Aorta (tissue), 5 donors: ENCODE measurements at places on chromosomes 7 and 10. TPM values are rescaled to one million over a fixed set of nuclear protein-coding genes. Genes with fewer than 3 reads are reported as not detected.

DNA sequence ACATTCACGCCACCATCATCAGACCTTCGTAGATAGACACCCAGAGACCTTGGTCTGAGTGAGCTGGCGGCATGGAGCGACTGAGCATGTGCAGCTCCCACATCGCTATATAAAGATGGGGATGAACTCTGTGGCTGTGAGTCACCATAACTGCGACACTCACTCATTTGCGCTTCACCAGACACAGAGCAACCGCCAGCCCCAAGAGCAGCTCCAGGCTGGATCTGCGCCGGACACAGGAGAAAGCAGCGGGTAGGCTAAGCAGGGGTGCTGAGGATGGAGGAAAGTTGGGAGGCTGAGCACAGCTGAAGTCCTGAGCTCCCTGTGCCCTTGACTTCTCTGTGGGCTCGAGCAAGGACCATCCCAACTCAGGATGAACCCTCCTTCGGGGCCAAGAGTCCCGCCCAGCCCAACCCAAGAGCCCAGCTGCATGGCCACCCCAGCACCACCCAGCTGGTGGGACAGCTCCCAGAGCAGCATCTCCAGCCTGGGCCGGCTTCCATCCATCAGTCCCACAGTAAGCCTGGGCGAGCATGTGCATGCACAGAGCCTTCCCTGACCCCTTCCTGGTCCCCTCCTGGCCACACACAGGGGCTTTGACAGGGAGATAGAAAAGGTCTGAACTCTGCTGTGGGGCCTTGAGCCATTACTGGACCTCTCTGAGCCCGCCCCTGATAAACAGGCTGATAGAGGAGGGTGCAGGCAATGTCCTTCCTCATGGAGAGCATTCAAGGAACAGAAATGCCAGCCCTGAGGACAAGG, at the start of gene OPN4:
TSS of gene OPN4 (plus strand) at position 137 of the 762 bp plus-strand sequence. CDS start at position 374, 237 bp downstream.
- H3K4me1 ChIP-seq: no peaks in the 10 kb centered on the region
- H3K27ac ChIP-seq: no peak within 1 kb of the TSS
- no peaks in the 10 kb centered on the region for H3K36me3 ChIP-seq
- H3K27me3 ChIP-seq: no peaks in the 10 kb centered on the region
- no peak within 1 kb of the TSS for H3K4me3 ChIP-seq
- DNase-seq: peak; percentile 52

- no peak overlapping the region for H3K4me3 ChIP-seq
- no peak overlapping the region for H3K27ac ChIP-seq
- no peaks in the 10 kb centered on the region for H3K27me3 ChIP-seq
- no peaks in the 10 kb centered on the region for H3K36me3 ChIP-seq
- H3K4me1 ChIP-seq: no peaks in the 10 kb centered on the region
Observed at GRCh38 chr7:7706556-7707172, 11.7 kb downstream of the RPA3 start.

DNA sequence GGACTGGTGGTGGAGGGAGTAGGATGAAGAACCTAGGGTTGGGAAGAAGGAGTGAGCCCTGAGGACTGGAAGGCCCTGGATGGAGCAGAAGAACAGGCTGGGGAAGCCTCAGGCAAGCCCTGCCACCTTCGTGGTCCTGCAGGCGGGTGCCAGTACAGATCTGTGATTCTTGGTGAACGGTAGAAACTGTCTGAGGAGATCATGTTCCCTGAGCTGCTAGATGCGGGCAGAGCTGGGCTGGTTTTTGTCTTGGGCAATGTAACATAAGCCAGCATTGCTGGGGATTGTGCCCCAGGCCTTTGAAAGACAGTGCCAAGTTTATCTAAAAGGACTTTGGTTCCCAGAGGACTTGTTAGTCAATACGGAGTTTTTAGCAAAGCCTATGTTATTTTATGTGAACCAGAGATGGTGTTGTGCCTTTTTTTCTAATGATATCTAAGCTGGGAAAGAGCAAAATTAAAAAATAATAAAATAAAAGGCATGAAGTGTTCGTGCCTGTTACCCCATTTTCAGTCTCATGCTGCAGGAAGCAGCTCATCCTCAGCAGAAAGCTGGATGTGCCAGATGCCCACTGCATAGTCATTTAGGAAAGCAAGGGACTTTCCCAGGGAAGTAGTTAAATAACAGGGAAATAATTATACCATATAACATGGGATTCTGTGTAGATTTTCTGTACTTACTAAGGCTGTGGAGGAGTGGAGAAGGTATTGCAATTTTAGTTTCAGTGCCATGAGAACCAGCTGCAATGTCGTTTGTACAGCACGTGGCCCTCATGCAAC, 24.4 kb upstream of the FIGNL1 start:
- no peak overlapping the region for H3K4me3 ChIP-seq
- H3K27ac ChIP-seq: no peak overlapping the region
- H3K27me3 ChIP-seq: no peaks in the 10 kb centered on the region
- no peaks in the 10 kb centered on the region for H3K36me3 ChIP-seq

- no peak for DNase-seq
- no peaks in the 10 kb centered on the region for H3K27me3 ChIP-seq
- H3K27ac ChIP-seq: no peak overlapping the region
- H3K4me3 ChIP-seq: no peak overlapping the region
Observed at GRCh38 chr7:24863626-24864025, 106.4 kb upstream of the GSDME start.

GRCh38 chr10:43942096-43942850, 293.6 kb upstream of the ZNF32 start:
- no peaks in the 10 kb centered on the region for H3K4me1 ChIP-seq
- H3K4me3 ChIP-seq: no peak overlapping the region
- H3K27ac ChIP-seq: no peak overlapping the region
- H3K27me3 ChIP-seq: no peaks in the 10 kb centered on the region
- H3K36me3 ChIP-seq: no peaks in the 10 kb centered on the region

- H3K36me3 ChIP-seq: no peaks in the 10 kb centered on the region
- H3K27ac ChIP-seq: no peak overlapping the region
- no peak for DNase-seq
- H3K27me3 ChIP-seq: no peaks in the 10 kb centered on the region
Observed at GRCh38 chr10:65123120-65123519, 1601.9 kb downstream of the REEP3 start.

DNA sequence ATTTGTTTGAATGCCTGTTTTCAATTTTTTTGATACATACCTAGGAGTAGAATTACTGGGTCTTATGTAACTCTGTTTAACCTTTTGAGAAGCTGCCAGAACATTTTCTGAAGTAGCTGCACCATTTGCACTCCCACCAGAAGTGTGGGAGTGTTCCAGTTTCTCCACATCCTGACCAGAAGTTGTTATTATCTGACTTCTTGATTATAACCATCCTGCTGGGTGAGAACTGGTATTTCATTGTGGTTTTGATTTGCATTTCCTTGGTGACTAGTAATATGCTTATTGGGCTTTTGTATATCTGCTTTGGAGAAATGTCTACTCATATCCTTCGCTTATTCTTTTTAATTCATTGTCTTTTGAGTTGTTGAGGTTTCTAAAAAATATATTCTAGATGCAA, 117.2 kb upstream of the GLCCI1 start:
- no peak for DNase-seq
- H3K36me3 ChIP-seq: no peaks in the 10 kb centered on the region
- no peak overlapping the region for H3K27ac ChIP-seq
- no peaks in the 10 kb centered on the region for H3K27me3 ChIP-seq
- no peaks in the 10 kb centered on the region for H3K4me1 ChIP-seq

DNA sequence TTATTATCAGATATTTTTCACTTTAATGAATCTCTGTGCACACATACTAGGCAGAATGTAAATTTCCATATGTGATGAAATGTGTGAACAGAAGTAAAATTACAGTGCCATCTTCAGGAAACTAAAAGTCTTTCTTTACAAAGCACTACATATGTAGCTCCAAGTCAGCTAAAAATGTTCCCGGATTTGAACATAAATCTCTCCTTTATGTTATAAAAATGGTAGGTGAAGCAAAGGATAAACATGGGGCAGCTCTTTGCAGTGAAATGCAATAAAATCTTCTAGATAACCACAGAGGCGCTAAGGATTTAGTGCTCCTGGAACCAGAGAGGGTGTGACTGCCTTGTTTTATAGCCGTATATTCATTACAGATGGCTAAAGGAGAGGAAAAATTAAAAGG, 104.9 kb upstream of the C7orf33 start:
- no peaks in the 10 kb centered on the region for H3K36me3 ChIP-seq
- no peak overlapping the region for H3K4me3 ChIP-seq
- H3K27ac ChIP-seq: no peak overlapping the region
- H3K4me1 ChIP-seq: no peaks in the 10 kb centered on the region
- H3K27me3 ChIP-seq: no peaks in the 10 kb centered on the region

DNA sequence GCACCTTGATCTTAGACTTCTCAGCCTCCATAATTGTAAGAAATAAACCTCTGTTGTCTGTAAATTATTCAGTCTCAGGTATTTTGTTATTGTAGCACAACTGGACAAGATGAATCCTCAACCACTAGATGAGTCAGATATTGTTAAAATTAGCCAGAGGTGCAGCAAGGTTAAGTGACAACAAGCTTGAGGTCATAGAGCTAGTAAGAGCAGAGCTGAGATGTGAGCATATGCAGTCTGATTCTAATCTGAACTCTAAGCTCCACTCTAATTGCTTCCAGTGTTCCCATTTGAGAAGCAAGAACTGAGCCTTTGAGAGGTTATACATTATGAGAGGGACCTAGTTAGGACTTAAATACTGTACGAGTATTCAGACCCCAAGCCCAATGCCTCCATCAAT, 93.1 kb downstream of the FZD1 start:
- H3K36me3 ChIP-seq: no peaks in the 10 kb centered on the region
- no peak overlapping the region for H3K4me3 ChIP-seq
- no peak for DNase-seq
- H3K27me3 ChIP-seq: no peaks in the 10 kb centered on the region

DNA sequence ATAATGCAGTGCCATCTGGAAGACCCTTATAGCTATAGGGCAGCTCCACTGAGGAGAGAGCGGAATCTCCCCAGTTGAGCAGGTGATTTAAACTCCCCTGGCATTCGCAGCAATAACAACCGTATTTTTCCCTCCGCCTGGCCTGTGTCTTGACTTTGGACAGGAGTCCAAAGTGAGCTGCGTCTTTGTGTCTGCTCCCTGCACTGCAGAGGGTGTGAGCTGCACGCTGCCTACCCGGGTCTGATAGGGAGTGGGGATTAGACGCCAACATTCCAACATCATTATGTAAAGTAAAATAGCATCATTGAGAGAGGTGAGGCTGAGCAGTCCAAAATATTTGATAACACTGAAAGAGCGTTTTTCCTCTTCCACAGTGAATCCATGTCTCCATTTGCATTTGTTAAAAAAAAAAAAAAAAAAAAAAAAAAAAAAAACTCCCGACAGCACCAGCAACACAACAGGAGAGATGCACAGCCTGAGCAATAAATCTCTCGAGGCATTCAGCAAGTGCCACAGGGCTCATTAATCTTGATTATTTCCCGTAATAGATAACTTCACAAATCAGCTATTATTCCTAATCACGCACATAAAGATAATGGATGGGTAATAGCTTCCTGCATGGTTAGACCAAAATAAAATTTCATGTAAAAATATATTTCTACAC, 68.6 kb downstream of the CELF2 start:
- H3K27me3 ChIP-seq: no peaks in the 10 kb centered on the region
- H3K27ac ChIP-seq: no peak overlapping the region
- H3K4me3 ChIP-seq: no peak overlapping the region

DNA sequence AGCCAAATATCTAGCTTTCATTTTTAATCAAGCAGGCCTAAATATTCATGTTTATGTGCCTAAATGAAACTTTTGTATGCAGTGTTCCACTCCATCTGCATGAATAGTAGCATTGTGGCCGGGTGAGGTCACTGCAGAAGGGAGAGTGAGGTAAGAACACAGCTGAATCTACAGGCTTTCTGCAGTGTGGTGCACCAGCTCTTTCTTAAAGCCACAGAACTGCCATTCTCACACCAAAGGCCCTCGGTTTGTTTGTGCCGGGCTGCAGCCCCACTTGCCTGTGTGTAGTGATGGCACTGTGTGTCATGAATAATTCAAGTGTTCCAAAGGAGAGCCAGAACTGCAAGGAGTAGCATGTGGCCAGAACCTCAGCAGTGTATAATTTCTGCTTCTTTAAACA, 204.1 kb downstream of the TRIL start:
- H3K36me3 ChIP-seq: no peaks in the 10 kb centered on the region
- no peak overlapping the region for H3K27ac ChIP-seq
- H3K4me3 ChIP-seq: no peak overlapping the region
- DNase-seq: no peak
- peaks cover 4% of the 10 kb centered on the region for H3K4me1 ChIP-seq

GRCh38 chr10:50885097-50885859, at the start of gene A1CF:
A1CF (minus strand) TSS chr10:50885627; CDS start chr10:50859940, 25,687 bp downstream.
- H3K27ac ChIP-seq: no peak within 1 kb of the TSS
- H3K27me3 ChIP-seq: no peaks in the 10 kb centered on the region
- no peak within 1 kb of the TSS for H3K4me3 ChIP-seq
- H3K4me1 ChIP-seq: no peaks in the 10 kb centered on the region
- no peak for DNase-seq

DNA sequence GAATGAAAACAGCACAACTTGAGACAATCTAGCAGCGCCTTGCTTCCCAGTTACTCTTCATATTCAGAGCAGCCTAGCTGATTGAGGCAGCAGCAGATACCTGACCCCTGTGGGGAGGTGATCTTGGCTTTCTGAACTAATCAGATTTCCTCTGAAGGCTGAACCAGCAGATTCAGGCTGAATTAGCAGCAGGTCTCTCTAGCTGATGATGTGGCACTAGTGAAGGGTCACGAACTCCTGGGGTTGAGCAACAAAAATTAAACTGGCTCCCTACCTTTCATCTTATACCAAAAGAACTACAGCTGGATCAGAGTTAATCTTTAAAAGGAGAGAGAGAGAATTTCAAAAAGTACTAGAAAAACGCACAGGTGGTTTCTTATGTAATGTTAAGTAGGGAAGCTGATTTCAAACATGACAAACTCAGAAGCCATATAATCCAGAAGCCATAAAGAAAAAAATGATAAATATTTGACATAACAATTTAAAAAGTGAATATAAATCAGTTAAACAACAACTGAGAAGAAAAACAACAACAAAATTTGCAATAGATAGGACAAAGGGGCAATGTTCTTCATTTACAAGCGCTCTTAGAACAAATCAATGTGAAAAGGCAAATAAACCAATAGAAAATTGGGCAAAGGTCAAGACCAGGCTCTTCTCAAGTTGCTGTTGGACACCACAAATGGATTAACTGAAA, 13.5 kb downstream of the SLC25A13 start:
- peaks cover 5% of the 10 kb centered on the region for H3K4me1 ChIP-seq
- H3K36me3 ChIP-seq: peaks cover 1% of the 10 kb centered on the region
- H3K27ac ChIP-seq: no peak overlapping the region
- no peak overlapping the region for H3K4me3 ChIP-seq
- no peak for DNase-seq

- H3K4me3 ChIP-seq: no peak overlapping the region
- H3K4me1 ChIP-seq: no peaks in the 10 kb centered on the region
- no peaks in the 10 kb centered on the region for H3K36me3 ChIP-seq
- H3K27me3 ChIP-seq: no peaks in the 10 kb centered on the region
- H3K27ac ChIP-seq: no peak overlapping the region
- no peak for DNase-seq
Observed at GRCh38 chr7:84389242-84389641, 194.7 kb upstream of the SEMA3A start.

- H3K27ac ChIP-seq: no peak overlapping the region
- no peak for DNase-seq
- H3K4me3 ChIP-seq: no peak overlapping the region
- H3K36me3 ChIP-seq: no peaks in the 10 kb centered on the region
- no peaks in the 10 kb centered on the region for H3K27me3 ChIP-seq
Observed at GRCh38 chr10:4748491-4749270, 77.3 kb upstream of the AKR1E2 start.

SRRM3 gene
- 7.4 TPM for polyA plus RNA-seq

DMBT1 gene
- 4.9 TPM for polyA plus RNA-seq

RET gene
- polyA plus RNA-seq: not detected

ZNF680 gene
- polyA plus RNA-seq: 2.8 TPM

CALN1 gene
- polyA plus RNA-seq: not detected

CAV1 gene
- 229 TPM for polyA plus RNA-seq

RAMP3 gene
- polyA plus RNA-seq: 14.7 TPM

LOXL4 gene
- 3.9 TPM for polyA plus RNA-seq

AKR1D1 gene
- polyA plus RNA-seq: not detected

VIPR2 gene
- polyA plus RNA-seq: 3.3 TPM

GNAT3 gene
- polyA plus RNA-seq: not detected

NPC1L1 gene
- 6.1 TPM for polyA plus RNA-seq

CCDC201 gene
- polyA plus RNA-seq: not detected

PLEKHS1 gene
- polyA plus RNA-seq: 4.1 TPM
